ENCODE measurements at places on chromosomes 5 and 9. TPM values are rescaled to one million over a fixed set of nuclear protein-coding genes. Genes with fewer than 3 reads are reported as not detected.

Gene SPAAR
- not detected for total RNA-seq

Gene WWC1
- 1.2 TPM for total RNA-seq

Gene GRXCR2
- not detected for total RNA-seq

Gene FAM221B
- total RNA-seq, result not detected

Gene STKLD1
- 0.59 TPM for total RNA-seq

Gene PTGES2
- 53.4 TPM for total RNA-seq

Gene HTR1A
- total RNA-seq, result not detected

Gene RPP25L
- 19.0 TPM for total RNA-seq

Gene PFN3
- not detected for total RNA-seq

Gene NIPAL4
- 0.14 TPM for total RNA-seq

Gene CDC20B
- not detected for total RNA-seq

Gene FAM78A
- 0.74 TPM for total RNA-seq

Gene WNT8A
- not detected for total RNA-seq

Gene ANAPC2
- total RNA-seq, result 25.5 TPM

Gene FGF18
- 0.05 TPM for total RNA-seq

Gene MYOZ3
- 0.30 TPM for total RNA-seq

Gene ANXA2R
- total RNA-seq, result 1.2 TPM

Gene PAXX
- 13.5 TPM for total RNA-seq

Gene BARHL1
- total RNA-seq, result not detected

Gene EIF4E1B
- total RNA-seq, result not detected

Gene SHISAL2B
- not detected for total RNA-seq

Gene IL4
- total RNA-seq, result not detected

Gene NFIB
- 16.4 TPM for total RNA-seq

Gene ACSL6
- under 0.01 TPM for total RNA-seq

Gene MTMR12
- 14.8 TPM for total RNA-seq

Gene MAT2B
- total RNA-seq, result 57.3 TPM

Gene SLC34A3
- not detected for total RNA-seq

Gene FLT4
- total RNA-seq, result 0.46 TPM

Gene DNAI1
- total RNA-seq, result not detected

Gene LRRC19
- not detected for total RNA-seq

Gene MEIKIN
- not detected for total RNA-seq

Gene PCDHB11
- 0.30 TPM for total RNA-seq

Data from smooth muscle cell of the umbilical artery (primary cell).